NCI-H345 (cell line): ENCODE measurements at places on chromosomes 3 and 15.
A peak's percentile ranks its signal among the peaks of the same experiment; 100 is the strongest.

DNA sequence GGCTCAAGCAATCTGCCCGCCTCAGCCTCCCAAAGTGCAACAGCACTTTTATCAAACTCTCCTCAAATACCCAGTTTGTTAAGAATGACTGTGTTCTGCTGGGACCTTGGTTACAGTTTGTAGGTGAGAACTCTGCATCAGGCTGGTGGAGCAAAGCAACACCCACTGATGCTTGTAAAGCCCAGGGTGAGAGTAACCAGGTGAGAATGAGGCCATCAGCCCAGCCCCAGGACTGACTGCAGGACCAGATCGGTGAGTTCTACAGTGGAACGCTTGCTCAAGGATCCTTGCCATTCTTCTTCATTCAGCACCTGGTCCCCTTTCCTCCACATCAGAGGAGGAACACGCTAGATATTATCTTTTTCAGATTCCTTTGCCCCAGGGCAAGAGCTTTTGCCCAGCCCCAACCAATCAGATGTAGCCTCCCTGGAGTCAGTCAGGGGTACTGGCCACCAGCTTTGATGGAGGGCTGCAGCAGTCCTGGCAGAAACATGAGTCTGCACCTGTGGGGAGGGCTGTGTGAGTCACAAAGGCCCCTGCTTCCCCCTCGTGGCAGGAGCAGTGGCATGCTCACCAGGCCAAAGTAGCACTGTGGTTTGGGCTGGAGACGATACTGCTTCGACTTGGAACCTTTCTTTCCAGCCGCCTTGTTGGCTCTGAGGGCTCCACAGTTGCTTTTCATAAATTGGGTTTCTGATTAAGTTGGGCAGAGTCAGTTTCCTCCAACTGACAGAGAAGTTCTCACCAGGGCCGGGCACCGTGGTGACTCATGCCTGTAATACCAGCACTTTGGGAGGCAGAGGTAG is 3.5 kb upstream of the SHISA5 start:
- peak; percentile 15 for DNase-seq

- DNase-seq = peak; percentile 29
Observed at GRCh38 chr15:63466378-63467192, 37.8 kb upstream of the USP3 start.

DNA sequence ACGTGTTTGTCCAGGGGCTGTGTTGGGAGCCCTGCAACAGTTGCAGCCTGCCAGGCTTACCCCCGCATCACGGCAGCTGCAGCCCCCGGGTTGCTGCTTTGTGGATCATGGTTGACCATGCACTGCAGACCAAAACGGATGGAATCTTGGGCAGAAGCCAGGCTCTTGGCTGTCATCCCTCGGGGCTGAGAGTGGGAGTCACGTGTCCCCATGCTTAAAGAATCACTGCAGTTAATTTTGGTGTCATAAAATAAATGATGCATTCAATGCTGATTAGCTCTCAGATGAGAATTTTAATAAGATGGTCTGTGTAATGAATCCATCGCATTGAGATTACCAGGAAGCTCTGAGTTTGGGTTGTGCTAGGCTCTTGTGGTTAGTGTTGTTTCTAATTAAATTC is 115.6 kb downstream of the CHDH start:
- DNase-seq = peak; percentile 22

DNA sequence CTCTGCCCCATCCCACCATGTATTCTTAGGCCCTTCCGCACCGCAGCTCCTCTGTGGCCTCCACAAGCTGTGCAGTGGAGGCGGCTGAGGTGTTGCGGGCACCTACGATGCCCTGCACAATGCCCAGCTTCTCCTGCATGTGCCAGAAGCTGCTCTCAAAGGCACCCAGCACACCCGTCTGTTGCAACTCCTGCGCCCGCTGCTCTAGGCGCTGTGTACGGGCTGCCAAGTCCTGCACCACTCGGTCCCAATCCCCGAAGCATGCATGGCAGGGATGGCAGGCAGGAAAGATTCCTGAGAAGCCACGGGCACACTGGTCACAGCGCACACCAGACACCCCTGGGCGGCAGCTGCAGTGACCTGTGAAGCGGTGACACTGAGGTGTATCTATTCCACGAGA is 3.1 kb upstream of the USP19 start:
- no peak for DNase-seq

DNA sequence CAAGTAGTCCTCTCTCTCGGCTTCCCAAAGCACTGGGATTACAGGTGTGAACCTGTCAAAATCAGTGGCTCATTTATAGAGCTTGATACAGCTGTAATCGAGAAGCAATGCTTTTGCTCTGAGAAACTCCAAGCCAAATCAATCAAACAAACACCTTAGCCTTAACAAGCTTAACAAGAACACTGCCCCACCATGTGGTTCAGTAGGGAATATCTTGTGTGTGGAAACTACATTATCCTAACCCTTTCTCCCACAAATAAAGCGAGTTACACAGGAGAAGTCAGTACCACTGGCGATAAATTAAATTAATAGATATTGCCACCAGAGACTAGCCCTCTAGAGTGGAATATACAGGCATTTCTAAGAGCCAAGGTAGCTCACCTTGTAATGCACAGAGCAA is 13.9 kb downstream of the CDAN1 start:
- DNase-seq = no peak

GRCh38 chr15:66043264-66043663 is 174.0 kb downstream of the RAB11A start:
- DNase-seq = no peak

DNA sequence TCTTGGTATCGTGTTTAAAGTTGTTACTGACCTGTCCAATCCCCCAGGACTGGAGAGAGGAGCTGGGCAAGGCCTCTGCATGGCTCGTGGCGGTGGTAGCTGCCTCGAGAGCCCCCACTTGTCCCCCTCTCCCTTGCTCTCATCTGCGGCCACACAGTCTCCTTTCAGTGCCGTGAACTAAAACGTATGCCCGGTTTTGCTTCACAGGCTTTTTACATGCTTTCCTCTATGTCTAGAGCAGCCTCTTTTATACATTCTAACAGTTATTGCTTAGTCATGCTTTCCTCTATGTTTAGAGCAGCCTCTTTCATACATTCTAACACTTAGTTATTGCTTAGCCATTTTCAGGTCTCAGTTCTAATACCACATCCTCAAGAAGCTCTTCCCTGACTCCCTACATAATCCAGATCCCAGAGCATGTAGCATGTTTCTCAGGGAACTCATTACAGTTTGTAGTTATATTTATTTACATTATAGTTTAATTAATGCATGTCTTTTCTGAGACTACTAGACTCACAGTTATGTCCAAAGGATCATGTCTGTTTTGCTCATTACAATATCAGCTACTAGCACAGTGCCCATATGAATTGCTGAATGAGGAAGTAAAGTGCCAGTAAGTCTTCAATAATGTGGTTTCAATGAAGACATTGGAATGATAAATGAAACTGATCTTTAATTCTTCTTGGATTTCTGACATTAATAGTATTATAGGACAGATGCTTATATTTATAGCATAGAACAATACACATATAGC is 66.5 kb upstream of the TBL1XR1 start:
- no peak for DNase-seq

DNA sequence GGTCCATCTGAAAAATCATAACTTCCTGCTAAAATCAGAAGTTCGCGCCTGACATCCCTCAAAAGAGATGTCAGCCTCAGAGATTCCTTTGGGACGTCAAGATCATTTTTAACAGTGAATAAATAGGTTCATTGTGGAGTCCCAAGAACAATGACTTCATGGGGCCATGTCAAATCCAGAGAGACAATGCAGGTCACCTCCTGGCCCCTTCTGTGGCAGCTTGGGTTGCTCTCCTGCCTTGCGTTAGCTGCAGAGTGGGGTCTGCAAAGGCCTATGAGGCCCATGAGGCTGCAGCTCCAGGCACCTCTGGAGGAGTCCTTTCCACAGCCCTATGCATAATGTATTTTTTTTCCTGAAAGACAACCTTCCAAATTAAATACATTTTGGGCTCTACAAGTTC is 282.3 kb downstream of the ADAMTS17 start:
- no peak for DNase-seq

DNA sequence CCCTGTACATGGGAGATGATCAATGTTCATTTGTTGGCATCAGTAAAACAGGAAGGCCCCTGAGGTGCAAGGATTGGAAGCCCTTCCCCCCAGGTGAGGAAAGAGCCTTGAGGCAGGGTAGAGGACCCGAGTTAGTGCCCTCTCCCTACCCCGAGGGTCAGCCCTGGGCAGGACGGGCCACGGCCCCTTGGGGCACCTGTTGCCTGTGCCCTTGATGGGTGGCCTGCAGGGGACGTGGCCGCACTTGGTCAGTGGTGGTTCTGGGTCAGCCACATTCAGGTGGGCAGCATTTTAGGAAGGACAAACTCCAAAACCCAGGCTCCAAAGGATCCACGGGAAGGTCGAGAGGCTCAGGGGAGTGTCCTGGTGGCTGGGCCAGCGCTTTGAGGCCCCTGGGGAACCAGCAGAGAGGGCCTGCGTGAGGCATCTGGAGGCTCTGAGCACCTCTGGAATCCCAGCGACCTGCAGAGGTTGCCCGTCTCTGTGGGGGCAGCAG is 15.8 kb upstream of the RPUSD3 start:
- DNase-seq = no peak

- DNase-seq = no peak
Observed at GRCh38 chr3:127196466-127197299, 3.8 kb downstream of the PRR23E start.

GRCh38 chr3:33808559-33808958 is 10.1 kb downstream of the PDCD6IP start:
- DNase-seq = no peak

GRCh38 chr15:95946241-95946640 is 384.3 kb upstream of the NR2F2 start:
- no peak for DNase-seq

DNA sequence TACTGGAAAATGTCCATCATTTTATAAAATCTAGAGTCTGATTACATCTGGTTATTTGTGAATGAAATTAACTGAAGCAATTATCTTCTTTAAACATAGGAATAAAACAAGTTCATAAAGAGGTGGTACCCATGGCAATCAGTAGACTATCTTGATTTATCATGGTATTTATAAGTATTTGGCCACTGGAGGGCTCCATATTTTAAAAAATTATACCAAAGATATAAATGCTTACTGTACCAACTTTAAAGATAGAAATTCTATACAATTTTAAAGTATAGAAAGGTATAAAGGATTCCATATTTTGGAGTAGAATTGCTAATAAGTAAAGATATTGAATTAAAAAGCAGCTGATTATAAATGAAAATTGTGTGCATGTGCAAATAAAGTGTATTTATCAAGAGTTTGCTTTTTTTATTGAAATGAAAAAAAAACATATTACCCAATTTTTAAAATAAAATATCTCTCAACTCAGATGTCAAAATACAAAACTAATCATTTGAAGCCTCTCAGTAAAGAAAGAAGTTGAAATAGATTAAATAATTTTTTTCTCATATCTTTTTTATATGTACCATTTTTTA is 105.3 kb downstream of the BBX start:
- DNase-seq = no peak

DNA sequence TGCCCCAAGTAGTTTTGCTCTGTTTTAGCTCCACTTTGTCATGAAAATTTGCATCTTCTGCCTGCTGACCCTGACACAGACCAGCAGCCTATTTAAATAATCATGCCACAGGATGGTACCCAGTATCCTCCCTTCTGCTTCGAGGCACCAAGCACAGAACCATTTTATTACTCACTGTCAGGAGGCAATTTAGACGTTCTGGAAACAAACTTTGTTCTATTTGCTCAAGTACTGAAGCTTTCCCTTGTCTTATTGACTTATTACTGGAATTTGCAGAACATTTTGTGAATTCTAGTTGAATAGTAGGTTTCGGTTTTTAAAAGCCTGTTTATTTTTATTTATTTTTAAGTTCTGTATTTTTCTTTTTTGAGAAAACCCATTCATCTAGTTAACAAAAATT is 279.6 kb upstream of the GADL1 start:
- DNase-seq = no peak

GRCh38 chr3:107813026-107813425 is 277.8 kb downstream of the CD47 start:
- no peak for DNase-seq

- DNase-seq = no peak
Observed at GRCh38 chr3:127535106-127535785, 55.3 kb downstream of the TPRA1 start.

GRCh38 chr3:24846286-24846860 is 351.7 kb upstream of the THRB start:
- no peak for DNase-seq

DNA sequence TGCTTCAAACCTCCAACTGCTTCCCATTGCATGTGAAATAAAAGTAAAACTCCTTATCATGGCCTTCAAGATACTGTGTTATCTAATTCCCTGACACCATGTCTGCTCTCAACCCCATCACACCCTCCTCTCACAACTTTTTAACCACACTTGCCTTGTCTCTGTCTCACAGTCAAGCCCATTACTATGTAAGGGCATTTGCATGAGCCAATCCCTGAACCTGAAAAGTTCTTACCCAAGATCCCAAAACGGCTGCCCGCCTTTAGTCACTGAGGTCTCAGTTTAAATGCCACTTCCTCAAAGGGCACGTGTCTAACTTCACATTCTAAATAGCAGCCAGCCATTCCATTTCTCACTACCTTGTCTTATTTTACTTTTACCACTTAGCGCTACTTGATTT is 83.1 kb downstream of the SST start:
- no peak for DNase-seq

GRCh38 chr15:33215941-33216872 is 21.7 kb upstream of the FMN1 start:
- no peak for DNase-seq

GRCh38 chr3:100374521-100374920 is 26.4 kb downstream of the TOMM70 start:
- DNase-seq = no peak

- no peak for DNase-seq
Observed at GRCh38 chr3:42128526-42128925, 37.4 kb downstream of the TRAK1 start.

GRCh38 chr15:98996169-98996568 is 11.4 kb downstream of the PGPEP1L start:
- DNase-seq = no peak

DNA sequence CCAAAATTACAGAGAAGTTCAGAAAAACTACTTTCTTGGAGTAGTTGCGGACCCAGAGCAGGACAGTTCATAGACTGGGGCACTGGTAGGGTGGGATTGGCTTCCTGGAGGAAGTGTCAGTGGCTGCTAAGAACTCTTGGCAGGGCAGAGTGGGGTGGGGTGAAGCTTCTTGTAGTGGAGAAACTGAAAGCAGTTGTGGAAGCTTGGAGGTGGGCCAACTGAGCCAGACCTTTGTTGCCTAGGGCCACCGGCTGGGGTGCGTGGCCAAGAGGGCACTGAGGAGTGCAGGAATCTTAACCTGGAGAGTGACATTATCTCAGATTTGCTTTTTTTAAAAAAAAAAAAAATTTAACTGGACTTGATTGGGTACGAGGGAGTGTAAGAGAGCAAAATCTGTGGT is 3.1 kb downstream of the KAT2B start:
- DNase-seq = no peak
